Panc1 (cell line): ENCODE measurements at places on chromosomes 11 and 22.

- no peak for DNase-seq
These were observed 58.3 kb downstream of the HSD17B12 start for GRCh38 chr11:43738600-43739409.

DNA sequence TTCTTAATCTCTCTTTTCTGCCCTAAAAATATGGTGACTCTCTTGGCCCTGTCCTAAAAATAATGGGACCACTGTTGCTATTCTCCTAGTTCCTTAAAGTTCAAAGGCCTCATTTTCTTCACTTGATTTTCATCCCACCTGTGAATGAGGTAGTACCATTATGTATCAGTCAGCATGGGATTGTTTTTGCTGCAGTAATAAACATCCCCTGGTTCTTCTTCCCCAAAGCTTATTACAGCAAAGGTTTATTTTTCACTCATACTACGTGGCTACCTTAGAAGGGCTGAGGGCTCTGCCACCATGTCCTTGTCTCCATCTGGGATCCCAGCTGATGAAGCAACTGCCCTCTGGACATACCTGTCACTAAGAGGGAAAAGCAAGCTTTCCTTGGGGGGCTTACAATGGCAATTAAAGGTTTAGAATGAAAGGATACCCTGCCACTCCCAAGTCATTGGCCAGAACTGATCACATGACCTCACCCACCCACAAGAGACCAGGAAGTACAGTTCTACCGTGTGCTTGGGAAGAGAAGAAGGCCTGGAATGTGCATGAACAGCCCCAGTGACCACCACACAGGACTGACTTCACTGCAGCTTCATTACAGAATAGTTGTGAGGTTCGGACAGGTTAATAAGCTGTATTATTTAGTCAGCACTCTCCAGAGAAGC, 7.8 kb downstream of the TTC38 start:
- no peak for DNase-seq

DNA sequence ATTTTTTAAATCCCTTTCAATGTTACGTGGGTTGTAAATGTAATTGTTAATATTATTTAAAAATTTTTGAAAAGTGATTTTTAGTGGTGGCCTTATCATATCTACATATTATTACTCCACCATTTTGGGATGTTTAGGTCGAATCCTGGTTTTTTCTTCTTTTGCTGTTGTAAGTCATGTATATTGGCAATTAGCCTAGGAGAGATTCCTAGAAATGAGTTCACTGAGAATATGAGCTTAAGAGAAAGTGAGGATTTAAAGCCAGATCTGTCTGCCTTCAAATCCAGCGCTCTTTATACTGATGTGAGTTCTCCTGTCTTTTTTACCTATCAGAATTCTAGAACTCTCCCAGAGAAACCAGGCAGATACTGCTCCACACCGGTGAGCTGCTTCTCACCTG, 56.1 kb downstream of the PTPRJ start:
- no peak for DNase-seq

DNA sequence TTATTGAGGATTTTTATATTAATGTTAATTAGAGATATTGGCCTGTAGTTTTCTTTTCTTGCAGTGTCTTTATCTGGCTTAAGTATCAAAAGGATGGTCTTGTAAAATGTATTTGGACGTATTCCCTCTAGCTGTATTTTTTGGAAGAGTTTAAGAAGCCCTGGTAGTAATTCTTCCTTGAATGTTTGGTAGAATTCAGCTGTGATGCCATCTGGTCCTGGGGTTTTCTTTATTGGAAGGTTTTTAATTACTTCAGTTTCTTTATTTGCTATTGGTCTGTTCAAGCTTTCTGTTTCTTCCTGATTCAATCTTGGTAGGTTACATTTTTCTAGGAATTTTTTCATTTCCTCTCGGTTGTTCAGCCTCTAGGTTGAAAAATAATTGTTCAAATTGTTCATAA, 255.0 kb upstream of the TBCEL start:
- DNase-seq, result no peak

DNA sequence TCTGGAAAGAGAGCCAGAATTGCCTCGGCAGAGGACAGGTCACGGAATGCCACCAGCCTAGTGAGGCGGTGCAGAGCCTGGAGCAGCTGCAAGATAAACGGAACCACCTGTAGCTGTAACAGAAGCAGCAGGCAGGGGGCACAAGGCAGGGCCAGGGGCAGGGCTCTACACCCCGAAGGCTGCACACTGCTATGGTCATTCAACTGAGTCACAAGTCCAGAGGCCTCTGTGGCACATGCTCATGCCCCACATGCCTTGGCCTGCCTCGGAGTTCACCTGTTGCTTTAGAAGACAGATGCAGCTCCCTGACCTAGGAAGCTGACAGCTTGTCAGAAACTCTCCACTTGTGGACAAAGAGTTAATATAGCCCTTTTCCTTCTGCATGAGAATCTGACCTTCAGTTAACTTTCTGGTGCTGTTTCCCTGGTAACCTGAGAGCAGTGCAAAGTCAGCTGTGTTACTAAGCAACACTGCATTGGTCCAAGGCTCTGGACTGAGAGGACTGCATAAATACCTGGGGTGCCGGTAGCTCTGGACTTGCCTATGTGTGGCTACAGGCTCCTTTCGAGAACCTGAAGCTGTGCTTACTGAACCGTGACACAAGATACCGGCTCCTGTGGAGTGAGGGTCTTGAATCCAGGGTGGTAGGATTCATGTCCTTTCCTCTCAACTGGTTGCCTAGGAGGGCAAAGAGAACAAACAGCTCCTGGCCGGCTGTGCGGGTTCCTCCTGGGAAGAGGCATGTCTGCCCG, 10.5 kb downstream of the COMMD9 start:
- no peak for DNase-seq

DNA sequence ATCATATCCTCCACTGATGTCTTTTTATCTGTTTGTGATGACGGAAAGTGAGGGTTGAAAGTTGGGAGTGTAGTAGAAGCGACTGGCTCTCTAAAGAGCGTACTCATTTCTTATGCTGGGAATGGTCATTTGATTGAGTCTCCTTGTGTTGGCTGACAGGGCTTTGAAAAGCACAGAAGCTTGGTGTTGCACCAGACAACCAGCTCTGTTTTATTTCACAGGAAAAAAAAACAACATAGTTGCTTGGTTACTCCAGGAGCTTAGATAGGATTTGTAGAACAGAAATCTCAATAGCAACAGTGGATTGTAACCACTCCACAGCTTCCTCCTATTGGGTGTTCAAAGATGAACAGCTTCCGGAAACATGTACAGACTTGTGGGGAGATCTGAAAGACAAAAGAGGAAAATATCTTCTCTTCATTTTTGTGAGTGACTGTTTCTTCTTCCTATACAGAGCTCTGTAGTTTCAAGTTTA, 2.7 kb downstream of the RBM14 start:
- DNase-seq, result no peak

- no peak for DNase-seq
These were observed 617 bp upstream of the ALKBH3 start for GRCh38 chr11:43879789-43880639.

DNA sequence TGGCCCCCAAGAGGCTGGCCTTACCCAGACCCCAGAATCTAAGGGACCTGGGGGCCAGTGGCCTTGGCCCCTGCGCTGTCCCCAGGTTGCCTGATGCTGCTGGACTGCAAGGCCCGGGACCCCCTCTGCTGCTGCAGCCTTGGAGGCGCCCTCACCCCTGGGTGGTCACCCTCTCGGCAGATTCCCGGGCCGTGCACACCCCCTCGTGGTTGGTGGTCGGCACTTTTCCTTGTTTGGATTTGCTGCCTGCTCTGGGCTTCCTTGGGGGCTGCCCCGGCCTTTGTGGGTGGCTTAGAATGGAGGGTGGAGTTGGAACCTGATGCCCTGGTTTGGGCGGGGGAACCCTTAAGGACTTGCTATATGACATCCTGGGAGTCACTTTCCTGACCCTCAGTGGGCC, 5.3 kb downstream of the RIN1 start:
- no peak for DNase-seq

GRCh38 chr11:67400942-67401494, 640 bp downstream of the PPP1CA start:
- DNase-seq, result no peak

DNA sequence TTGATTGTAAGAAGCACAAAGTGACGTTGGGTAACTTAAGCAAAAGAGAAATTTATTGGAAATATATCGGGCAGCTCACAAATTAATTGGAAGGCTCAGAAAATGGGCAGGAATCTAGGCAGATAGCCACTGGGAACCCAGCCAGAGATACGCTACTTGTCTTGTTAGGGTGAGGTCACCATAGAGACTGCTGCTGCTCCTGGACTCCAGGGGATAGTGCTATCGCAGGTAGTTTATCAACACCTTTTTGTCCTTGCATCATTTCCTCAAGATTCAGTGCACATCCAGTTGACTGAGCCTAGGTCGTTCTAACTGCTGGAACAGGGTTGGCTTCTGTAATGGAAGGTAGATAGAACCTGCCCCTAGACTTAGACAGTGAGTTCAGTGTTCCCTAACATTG, 19.6 kb downstream of the AMOTL1 start:
- DNase-seq, result no peak

DNA sequence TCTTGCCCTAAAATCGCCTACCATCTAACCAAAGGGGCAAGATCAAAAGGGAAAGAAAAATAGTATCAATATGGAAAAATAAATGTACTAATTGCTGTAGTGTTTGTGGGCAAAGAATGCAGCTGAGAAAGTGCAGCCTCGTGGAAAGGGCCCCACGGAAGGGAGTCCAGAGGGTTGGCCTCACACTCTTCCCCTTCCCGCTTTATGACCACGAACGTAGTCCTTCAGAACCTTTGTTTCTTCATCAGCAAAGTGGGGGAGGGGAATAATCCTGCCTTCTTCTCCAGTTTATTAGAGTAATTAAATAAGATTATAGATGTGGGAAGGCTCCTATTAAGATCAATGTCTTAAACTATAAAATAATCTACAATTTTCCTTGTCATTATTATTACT, 41.0 kb downstream of the FLI1 start:
- no peak for DNase-seq

DNA sequence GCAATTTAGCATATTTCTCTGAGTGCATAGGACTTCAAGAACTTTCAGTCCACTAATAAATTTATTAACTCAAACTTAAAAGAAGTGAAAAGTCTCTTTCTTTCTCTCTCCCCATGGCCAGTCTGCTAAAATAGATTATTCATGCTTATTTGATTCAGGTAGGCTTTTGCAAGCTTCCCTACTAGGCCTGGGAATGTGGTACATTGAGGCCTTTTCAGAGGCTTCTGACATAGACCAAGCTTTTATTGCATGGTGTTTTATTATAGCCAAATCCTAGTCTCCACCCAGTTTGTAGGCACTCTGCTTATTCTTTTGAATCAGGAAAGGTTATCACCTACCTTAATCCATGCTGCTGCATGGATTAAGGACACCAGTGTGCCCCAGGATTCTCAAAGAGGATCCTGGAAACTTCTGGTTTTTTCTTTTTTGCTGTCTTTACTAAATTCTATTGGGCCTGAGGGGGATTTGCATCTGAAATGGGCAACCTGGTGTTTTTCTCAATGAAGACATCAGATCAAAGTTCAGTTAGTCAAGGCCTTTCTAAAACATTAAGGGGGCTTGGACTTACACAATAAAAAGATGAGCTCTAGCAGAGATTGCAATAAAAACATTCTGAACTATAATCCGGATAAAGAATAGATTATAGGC, 92.2 kb downstream of the ELP4 start:
- DNase-seq, result no peak

DNA sequence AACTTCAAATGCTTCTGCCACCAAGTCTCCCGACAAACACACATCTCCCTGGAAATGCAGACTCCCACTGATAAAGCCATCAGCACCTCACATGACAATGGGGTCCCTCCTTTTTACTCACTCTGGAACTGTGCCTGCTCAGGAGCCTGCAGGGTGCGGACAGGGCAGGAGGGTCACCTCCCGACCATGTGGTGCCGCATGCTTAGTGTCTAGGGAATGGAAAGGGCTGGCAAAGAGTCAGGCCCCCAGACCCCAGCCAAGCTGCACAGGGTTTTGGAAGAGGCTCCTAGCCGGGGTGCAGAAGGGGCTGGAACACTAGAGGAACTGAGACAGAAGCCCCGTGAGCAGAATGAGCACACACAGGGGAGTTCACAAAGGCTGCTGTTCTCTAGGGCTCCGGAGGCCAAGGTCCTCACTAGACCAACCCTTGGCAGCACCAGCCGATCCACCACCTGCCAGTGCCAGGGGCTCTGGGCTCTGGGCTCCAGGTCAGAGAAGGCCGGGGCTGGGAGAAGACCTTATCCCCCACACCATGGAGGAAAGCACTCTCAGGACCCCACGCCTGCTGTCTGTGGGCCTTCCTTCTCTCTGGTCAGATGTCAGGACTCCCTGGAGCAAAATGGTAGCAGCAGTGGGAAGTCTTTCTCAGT, 125.1 kb upstream of the FGF3 start:
- DNase-seq, result no peak

DNA sequence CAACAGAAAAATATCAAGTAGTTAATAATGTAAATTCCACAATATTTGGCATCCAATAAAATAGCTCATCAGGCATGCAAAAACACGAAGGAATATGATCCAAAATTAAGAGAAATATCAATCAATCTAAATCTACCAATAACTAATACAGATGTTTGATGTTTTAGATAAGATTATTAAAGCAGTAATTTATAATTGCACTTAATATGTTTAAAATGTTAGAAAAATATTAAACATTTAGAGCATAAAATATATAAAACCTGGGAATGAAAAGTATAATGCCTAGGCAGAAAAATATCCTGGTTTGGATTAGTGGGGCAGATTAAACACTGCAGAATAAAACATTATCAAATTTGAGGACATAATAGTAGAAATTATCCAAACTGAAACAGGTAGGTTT, 879.9 kb downstream of the FAM181B start:
- no peak for DNase-seq

DNA sequence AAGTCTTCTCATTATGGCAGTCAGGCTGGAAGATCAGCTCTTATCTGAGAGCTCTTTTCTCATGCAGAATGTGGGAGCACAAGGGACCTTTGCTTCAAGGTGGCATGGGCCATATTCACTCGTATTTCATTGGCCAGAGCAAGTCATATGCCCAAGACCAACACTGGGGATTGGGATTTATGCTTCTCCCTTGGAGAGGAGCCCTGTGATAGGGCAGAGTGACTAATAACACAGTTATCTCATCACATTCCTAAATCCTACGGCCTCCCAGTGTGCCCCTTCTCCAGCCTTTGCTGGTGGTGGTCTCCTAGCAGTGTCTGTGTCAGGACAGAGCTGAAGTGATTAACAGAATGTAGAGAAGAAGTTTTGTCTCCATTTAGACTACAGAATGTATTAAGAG, 48.6 kb downstream of the SYT9 start:
- DNase-seq, result no peak
